ENCODE measurements at places on chromosomes 3 and 15. TPM values are rescaled to one million over a fixed set of nuclear protein-coding genes. Genes with fewer than 3 reads are reported as not detected.

- DNase-seq, result no peak
Observed at GRCh38 chr15:86353213-86353612, 273.5 kb downstream of the AGBL1 start.

- DNase-seq, result no peak
Observed at GRCh38 chr3:164040991-164041390, 1037.3 kb downstream of the SI start.

DNA sequence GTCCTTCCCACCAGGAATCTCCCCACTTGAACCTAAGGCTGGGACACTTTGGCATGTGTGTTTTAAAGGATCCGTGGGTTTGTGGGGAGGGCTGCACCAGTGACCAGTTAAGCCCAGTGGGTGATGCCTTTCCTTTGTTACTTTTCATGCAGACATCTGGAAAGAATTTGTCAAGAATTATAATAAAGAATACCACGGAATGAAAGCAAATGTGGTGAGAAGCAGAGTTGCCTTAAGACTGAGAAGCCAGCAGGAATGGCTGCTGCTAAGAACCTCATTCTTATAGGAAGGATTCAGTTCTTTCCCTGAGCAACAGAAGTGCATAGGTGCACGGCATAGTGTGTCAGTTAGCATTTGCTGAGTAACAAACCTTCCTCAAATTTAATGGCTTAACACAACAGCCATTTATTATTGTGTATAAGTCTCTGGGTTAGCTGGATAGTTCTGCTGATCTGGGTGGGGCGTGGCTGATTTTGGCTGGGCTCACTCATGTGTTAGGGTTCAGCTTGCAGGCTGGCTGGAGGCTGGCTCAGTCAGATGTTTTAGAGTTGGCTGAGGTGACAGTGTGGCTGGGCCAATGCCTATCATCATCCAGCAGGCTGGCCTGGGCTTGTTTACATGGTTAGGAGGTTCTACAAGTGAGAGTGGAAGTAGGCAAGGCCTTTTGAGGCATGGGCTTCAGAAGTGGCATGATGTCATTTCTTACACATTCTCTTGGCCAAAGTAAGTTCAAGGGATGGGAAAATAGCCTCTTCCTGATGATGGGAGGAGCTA is 262.7 kb upstream of the CTDSPL start:
- no peak for DNase-seq

GRCh38 chr3:50606596-50606995 is 5.0 kb downstream of the CISH start:
- DNase-seq, result peak; percentile 28

SPG21 gene
- 118 TPM for polyA plus RNA-seq

PGBD4 gene
- 1.4 TPM for polyA plus RNA-seq

DNA sequence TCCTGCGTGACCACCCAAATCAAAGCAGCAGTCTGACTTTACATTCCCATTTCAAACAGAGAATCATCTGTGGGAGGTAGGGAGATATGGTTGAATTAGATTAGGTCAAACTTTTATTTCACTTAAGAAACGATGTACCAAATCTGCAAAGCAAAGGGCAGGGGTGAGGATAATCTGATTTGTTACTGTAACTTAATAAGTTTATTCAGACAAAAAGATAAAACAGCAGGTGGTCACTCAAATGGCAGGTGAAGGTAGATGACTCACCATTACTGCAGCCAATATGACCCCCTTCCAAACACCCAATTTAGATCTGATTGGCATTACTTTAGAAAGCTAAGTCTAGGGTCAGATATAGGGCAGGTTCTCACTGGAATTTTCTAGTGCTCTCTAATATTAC is 651.0 kb upstream of the NAALADL2 start:
- DNase-seq, result no peak

EIF1B gene
- polyA plus RNA-seq, result 57.1 TPM

DNA sequence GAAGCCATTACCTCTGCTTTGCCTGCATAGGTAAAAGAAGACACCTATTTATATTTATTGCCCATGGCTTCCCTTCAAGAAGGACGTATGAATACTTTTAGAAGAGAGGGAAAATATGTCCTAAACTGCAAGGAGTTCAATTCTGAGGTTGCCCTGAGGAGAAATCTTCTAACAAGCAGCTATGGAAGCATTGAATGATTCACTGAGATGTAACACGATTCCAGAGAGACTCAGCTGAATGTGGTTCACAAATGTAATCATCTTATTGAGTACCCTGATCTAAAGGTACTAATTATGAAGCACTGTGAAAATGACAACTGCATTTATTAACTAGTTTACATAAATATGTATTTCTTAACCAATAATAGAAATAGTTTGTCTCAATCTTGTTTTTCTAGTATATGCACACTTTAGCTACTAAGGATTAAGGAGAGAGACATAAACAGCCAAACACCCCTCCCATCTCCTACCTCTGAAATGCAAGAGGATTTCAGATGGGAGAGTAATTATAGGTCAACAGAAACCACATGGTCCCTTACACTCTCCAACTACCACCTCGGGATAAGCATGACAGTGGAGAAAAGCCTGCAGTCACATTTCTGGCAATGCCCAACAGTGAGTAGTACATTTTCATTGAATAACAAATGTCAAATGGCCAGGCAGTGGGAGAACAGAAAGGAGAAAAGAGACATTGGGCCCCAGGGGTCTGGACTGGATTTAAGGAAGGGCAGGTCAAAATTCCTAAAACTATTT is 506.2 kb upstream of the IL12A start:
- no peak for DNase-seq

GRCh38 chr3:197528190-197528589 is 27.6 kb downstream of the BDH1 start:
- DNase-seq, result no peak

DNA sequence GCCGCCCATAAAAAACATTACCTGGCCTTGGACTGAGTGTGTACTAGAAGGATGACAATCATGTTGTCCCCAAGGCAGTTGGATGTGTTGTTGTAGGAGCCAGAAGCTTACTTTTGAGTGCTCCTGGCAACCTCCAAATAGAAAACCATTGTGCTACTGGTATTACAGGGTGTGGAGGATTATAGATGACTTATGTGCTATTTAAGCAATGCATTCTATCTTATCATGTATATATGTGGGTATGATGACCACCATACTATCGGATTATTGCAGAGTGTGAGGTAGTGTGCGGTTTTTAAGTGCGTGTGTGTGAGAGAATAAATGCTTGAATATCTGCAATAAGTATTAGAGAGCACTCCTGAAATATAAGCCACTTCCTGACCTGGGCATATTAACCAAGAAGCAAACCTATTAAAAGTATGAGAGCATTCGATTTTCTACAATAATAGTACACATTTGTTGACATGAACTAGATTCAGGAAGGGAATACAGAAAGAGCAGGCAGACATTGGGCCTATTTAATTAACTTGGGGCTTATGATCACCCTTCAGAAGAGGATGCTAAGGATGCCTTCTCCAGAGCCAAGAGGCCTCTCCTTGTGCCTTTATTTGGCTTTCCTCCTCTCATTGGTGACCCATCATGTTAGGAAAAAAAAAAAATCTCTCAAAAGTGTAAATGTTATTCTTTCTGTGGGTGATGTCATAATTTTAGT is 11.7 kb upstream of the MBNL1 start:
- DNase-seq, result no peak

DNA sequence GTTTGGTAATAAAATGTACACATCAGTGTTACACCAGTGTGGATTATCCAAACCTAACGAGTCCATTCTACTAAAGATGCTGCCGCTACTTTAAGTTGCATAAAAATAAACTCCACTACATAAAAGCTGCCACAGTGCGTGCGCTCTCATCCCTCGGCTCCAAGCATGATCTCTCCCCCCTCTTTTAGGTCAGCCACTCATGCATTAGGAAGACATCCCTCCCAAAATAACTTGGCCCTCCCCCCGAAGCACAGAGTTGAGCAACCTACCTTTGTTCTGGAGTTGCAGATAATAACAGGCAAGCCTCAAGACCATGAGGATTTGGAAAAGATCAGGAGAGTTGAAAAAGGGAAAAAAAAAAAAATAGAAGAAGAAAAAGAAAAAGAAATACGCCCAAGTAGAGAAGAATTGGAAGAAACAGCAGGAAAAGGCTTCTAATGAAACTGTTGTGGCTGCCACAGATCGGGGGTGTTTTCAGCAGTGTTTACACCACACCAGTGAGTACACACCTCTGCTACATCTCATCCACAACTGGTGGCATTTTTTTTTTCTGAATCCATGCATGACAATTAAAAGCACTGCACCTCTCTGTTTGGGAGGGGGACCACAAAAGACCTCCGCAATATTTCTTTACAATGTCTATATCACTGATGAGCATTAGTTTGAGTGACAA is 339.2 kb downstream of the FOXP1 start:
- DNase-seq, result no peak

DNA sequence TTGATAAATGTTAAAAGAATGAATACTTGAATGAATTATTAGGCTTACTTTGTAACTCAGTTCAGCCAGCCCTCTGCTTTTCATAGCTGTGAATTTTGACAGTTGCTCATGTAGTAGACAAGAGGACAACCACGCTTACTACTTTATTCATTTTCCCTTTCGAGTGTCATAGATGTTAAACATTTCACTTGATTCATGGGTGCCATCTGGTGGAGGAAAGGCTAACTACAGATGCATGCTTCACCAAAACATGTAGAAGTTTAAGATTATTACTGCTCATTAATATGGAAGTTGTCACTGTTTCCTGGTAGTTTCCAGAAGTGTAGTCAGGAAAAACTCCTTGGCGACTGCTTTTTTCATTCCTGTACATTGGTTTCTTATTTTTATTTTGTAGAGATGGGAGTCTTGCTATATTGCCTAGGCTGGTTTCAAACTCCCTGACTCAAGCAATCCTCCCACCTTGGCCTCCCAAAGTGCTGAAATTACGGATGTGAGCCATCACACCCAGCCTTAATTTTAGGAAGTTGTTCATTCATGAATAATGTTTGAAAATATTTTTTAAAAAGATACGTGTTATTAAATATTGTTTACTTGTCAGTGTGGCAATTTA is 163.2 kb downstream of the B3GALNT1 start:
- peak; percentile 51 for DNase-seq

DNA sequence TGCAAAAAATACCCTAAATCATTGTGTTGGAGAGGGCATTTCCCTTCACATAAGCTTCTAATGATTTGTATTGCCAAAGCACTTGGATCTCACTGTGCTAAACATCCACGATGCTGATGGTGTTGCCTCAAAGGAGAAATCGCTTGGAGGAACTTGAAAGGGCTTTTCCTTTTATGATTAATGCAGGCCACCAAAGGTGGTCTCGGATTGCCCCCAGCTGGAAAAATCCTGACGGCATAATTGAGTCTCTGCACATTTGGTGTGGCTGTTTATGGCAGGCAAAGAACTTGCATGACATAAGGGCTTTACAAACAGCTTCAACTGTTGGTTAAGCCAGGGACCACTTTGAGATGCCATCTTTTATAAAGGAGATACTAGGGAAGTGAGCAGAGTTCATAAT is 664.0 kb upstream of the ADAMTS9 start:
- DNase-seq, result no peak

DNA sequence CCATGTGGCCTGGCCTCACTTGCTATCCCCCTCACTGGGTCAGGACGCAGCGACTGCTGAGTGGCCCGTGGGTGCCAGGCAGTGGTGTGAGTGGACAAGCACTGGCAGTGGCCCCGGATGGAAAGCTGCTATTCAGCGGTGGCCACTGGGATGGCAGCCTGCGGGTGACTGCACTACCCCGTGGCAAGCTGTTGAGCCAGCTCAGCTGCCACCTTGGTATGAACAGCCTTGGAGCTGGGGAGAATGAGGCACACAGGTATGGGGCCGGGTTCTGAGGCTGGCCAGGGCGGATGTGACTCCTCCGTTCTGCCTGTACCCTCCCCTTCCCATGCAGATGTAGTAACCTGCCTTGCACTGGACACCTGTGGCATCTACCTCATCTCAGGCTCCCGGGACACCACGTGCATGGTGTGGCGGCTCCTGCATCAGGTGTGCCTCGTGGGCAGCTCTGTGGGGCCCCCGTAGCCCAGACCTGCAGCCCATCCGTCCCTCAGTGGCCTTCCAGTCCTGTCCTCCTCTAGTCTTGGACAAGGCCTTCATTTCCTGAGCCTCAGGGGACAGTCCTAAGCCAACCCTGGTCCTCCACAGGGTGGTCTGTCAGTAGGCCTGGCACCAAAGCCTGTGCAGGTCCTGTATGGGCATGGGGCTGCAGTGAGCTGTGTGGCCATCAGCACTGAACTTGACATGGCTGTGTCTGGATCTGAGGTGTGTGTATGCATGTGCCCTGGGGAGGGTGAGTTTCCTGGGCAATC is 28.2 kb downstream of the NBEAL2 start:
- DNase-seq, result no peak

- DNase-seq, result peak; percentile 56
Observed at GRCh38 chr3:194485881-194486539, 792 bp downstream of the ATP13A3 start.

- DNase-seq, result no peak
Observed at GRCh38 chr15:60580073-60580472, 101.1 kb upstream of the ICE2 start.

DNA sequence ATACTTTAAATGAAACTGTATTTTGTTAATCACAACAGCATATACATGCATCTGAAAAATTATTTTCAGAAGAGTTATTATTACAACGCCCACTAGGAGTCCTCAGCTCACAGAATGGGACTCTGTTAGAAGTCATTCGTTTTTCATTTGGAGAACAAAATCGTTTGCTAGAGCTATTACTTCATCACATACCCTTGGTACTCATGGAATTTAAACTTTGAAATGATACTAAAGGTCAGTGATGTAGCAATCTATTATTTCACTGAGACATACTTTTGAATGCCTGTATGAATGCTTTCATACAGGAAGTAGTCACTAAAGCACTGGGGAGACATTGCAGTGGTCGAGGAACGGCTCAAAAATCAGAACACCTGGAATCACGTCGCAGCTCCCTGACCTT is 198.1 kb downstream of the MBNL1 start:
- DNase-seq, result no peak

NEK10 gene
- polyA plus RNA-seq, result 0.07 TPM

HCLS1 gene
- polyA plus RNA-seq, result 493 TPM

GRCh38 chr15:77535845-77536244 is 96.9 kb downstream of the LINGO1 start:
- DNase-seq, result no peak

MB21D2 gene
- 0.17 TPM for polyA plus RNA-seq

- no peak for DNase-seq
Observed at GRCh38 chr3:39637807-39638206, 170.3 kb downstream of the MOBP start.

KCNAB1 gene
- 0.32 TPM for polyA plus RNA-seq

DNA sequence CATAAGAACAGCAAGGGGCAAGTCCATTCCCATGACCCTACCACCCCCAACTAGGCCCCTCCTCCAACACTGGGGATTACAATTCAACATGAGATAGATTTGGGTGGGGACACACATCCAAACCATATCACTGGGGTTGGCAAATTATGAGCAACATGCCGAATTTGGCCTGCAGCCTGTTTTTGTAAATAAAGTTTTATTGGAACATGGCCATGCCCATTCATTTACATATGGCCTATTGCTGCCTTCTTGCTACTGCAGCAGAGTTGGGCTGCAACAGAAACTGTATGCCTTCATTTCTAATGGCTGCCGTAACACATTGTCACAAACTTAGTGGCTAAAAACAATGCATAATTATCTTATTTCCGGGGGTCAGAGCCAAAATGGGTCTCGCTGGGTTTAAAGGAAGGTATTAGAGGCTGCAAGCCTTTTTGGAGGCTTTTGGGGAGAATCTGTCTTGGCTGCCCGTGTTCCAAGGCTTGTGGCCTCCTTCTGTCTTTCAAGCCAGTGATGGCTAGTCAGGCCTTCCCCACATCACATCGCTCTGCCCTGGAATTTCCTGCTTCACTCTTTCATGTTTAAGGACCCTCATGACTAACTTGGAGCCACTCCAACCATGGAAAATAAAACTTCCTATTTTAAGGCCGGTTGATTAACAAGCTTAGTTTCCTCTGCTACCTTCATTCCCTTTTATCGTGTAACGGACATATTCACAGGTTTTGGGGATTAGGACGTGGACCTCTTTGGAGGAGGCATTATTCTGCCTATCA is 428.5 kb upstream of the PROK2 start:
- no peak for DNase-seq
